ENCODE measurements at places on chromosomes 6 and 20.

- DNase-seq: no peak
Observed at GRCh38 chr6:85402922-85403321, 47.0 kb upstream of the NT5E start.

DNA sequence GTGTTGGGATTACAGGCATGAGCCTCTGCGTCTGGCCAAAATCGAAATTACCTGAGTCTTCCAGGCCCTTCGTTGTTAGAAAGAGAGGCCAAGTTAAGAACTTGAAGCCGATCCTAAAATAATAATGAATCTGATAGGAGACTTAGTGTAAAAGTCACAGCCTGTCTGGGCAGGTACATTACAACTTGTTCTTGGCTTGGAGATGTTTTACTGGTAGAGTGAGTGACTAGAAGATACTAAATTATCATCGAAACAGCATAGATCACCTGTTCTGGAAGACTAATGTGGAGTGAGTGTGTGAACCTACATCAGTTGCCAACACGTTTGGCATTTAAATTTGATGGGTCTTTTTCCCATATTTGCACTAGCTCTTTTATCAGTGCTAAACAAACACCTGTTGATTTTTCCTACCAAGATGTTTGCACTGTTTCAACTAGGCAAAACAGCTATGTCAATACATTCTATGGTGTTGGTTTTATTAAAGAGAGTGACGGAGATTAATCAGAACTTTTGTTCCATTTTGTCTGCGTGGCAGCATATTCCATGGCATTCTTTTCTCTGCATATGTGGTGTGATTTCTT lies 4.6 kb upstream of the TMEM217 start:
- DNase-seq: no peak

DNA sequence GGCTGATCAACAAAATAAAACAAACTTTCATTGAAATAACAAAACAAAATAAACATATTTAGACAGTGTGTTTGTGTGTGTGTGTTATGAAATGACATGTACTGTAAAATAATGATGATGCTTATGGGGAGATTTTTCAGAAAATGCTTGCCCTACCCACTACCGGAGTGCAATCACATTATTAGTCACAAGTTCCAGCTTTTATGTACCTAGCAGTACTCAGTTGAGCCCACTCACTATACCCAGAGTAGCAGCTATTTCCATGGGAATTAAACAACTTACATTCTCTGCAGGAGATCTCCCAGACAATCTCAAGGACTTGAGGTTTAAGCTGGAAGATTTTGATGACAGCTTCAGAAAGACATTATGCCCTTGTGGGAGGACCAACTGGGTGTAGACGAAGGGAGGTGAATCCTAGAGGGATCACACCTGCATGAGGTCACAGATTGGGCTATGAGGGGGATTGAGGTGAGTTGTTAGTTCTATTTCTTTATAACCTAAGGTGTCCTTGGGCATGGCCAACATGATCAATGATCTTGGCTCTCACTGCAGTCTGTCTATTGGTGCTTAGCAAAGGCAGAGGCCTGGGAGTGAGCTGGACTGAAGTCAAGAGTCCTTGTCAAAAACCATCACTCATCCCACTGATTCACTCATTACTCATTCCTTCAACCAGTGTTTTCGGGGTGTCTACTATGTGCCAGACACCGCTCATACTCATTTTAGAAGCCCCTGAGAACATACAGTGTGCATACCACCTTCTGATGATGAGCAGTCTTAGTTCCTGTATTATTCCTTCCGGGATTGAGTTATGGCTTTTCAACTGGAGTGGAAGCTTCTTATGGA lies 6.7 kb upstream of the CLIC5 start:
- no peak for DNase-seq

- DNase-seq: no peak
Observed at GRCh38 chr6:45123023-45123422, 205.1 kb upstream of the RUNX2 start.

All from activated naive CD4-positive, alpha-beta T cell treated with anti-CD3 and anti-CD28 coated beads, Interleukin-2, amount 50 U/mL, for 16 hours (primary cell).